Fibroblast of upper back skin (primary cell): ENCODE measurements at places on chromosomes 1 and 21.

DNA sequence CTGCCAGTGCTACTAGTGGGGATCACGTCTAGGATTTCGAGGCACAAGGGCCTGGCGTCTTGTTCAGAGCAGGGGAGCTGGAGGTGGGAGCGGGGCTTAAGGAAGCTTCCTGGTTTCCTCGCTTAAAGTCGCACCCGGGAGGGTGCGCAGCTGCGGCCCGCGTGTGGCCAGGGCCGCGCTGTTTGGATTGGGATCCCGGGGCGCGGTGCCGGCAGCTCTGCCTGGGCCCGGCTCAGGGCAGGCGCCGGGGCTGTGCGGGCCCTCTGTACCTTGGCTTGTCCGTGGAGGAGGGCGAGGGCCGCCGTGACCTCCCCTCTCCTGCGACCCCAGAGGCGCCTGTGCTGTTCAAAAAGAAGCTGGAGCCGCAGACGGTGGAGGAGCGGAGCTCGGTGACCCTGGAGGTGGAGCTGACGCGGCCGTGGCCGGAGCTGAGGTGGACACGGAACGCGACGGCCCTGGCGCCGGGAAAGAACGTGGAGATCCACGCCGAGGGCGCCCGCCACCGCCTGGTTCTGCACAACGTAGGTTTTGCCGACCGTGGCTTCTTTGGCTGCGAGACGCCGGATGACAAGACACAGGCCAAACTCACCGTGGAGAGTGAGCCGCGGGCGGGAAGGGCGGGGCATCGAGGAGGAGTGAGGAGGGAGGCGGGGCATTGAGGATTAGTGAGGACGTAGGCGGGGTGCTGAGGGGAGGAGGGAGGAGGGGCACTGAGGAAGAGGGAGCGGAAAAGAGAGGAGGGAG is 67.8 kb downstream of the OBSCN start:
- peak; percentile 87 for DNase-seq

DNA sequence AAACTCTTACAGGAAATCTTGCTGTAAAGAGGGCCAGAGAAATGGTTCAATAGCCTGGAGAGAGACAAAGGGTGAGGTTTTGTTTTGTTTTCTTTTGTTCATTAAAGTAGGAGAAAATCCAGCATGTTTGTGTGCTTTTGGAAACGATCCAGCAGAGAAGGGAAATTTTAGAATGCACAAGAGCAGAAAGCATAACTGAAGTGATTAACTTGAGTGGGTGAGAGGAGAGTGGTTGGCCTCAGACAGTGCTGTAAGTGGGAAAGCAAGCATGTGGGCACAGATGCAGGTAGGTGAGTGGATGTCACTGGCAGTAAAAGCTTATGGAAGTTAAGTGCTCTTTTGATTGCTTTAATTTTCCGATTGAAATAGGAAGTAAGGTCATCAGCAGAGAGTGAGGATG is 50.2 kb downstream of the EEIG2 start:
- DNase-seq = no peak

DNA sequence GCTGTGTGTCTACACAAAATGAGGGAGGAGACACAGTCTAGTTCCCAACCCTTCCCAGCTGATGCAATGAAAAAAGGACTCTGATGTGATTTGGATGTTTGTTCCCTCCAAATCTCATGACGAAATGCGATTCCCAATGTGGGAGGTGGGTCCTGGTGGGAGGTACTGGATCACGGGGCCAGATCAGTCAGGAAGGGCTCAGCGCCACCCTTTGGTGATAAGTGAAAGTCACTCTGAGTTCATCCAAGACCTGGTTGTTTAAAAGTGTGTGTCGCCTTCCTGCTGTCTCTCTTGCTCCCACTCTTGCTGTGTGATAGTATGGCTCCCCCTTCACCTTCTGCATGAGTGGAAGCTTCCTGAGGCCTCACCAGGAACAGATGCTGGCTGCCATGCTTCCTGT is 63.2 kb downstream of the GNG4 start:
- DNase-seq = no peak

GRCh38 chr1:59560807-59561450 is 253.8 kb upstream of the HOOK1 start:
- DNase-seq = no peak

DNA sequence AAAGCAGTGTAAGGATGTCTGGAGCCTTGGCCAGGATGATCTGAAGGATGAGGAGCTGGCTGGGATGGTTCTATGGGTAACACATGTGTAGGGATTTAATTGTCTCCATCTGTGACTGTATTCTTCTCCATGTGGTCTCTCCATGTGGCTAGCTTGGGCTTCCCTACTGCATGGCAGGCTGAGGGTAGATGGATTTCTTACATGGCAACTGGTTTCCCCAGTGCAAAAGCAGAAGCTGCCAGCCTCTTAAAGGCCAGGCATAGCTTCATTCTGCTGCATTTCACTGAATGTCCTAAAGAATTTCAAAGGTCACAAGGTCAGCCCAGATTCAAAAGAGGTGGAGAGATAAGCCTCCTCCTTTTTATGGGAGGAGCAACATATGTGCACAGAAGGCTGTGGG is 61.7 kb downstream of the XCL2 start:
- DNase-seq = peak; percentile 26
